AG08396 (cell line): ENCODE measurements at places on chromosomes 6 and 20.
A peak's percentile ranks its signal among the peaks of the same experiment; 100 is the strongest.

DNA sequence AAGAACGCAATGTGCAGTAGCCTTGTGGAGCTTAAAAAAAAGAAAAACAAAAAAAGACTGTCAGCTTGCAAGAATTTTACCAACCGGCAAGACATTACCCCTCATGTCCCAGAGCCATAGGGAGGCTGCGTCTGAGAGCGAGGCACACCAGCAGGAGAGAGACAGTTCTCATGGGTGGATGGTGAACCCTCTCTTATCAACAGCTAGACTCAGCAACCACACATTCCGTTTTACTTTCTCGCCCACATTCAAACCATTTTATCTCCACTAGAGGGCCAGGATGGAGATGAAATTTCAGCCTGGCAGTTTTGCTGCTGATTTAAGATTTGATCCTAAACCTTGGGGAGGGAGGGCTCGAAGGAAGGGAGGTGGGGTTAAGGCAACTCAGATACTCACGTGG is 247.0 kb downstream of the ATXN1 start:
- DNase-seq: peak; percentile 46

DNA sequence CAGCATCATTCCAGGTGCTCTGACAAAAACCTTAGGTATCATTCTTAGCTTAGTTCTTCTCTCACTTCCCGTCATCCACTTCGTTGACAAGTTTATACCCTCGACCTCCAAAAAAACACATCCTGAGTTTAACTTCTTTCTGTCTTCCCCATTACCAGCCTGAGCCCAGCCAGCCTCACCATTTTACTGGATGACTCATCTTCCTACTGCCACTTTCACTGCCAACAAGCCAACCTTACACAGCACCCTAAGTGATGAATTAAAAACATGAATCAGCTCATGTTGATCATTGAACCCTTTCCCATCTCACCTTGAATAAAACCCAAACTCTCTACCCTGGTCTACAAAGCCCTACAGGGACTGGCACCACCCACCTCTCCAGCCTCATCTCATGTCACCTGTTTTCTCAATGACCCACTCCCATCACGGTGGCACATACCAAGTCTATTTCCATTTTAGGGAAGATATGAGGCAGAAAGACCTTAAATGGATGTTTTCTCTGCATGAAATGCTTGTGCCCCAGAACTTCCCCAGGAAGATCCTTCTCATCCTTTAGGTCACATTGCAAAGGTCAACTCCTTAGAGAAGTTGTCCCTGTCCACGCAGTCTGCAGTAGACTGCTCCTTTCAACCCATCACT is 9.9 kb upstream of the UST start:
- DNase-seq: no peak

DNA sequence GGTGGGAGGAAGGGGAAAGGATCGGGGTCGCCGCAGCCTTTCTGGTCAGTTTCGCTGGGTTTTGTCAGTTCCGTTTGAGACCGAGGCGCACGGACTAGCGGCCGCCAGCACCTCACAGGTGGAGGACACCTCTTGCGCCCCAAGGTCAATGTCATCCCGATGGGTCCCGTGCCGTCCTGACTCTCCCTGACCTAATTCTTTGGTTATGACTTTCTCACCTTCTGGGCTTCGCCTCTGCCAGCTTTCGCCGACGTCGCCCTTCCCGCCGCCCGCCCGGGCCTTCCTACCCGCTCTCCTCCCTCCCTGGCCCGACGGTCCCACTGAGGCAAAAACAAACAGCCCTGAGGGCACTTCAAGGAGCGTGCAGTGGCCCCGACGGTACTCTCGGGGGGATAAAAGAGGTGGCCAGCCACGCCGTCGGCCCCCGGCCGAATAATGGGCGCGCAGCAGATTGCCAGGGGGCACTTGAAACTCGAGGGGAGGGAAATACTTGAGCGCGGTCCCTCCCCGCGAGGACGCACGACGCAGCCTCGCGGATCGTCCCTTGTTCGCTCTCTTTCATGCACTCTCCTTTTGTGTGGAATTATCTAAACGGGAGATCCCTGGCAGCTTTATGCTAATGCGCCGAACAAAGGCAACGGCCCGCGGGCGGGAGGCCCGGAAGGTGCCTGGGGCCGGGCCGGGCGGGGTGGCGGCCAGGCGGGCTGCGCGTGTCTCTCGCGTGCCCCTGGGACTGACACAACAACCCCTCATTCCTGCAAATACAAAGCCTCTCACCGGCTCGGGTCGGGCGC is 3.9 kb upstream of the INSM1 start:
- no peak for DNase-seq

DNA sequence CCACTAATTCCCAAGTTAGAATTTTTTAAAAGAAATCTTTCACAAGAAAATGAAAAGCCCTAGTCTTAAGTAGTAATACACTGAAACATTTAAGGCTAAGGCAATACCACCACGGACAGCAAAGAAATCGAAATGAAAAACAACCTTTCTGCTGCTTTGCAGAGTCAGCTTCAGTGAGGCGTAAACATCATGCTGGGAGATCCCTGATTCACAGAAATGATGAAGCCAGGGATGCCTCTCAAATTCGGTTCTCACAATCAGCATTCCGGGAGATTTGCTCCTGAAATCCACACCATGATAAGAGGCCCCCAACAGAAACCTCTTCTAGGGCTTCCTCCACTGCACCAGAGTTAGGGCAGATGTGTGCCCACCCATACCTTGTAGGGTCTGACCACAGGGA is 18.6 kb downstream of the RRBP1 start:
- DNase-seq: no peak

DNA sequence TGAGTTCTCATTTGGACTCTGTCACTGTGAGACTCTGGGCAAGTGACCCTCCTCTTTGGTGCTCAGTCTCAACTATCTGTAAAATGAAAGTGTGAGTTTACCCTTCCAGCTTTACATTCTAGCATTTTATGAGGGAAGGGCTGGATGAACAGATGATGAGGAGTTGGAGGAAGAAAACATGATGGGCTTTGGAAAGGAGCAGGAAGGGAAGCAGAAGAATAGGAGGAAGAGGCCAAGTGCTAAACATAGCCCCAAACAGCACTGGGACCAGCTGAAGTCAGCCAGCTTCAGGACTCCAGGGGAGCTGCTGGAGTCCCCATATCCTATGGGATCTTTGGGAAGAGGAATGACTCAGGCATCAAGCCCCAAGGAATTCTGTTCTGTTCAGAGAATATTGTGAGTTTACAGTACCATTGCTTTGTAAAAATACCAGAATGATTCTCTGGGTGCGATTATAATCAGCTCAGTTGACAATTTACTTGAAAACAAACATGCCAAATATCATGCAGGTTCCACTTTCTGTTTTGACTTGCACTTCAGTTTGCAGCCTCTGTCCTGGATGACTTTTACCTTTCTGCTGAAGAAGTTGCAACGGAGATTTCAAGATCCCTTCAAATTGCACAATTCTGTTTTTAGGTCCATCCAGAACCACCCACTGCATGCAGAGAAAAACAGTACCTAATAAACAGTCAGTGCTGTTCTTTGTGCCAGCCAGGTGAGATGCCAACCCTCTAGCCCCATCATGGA is 3.2 kb downstream of the CD40 start:
- DNase-seq: no peak

DNA sequence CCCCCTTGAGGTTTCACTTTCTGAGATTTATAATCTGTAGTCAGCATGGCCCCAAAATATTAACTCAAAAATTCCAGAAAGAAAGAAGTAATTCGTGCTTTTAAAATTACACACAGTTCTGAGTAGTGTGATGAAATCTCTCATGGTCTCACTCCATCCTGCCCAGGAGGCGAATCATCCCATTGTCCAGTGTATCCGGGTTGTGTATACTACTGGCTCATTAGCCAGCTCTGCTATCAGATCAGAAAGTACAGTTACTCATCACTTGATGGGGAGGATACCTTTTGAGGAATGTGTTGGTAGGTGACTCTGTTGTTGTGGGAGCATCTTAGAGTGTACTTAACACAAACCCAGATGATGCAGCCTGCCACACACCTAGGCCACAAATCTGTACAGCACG is 65.2 kb downstream of the CDC5L start:
- DNase-seq: peak; percentile 43

GRCh38 chr6:3419624-3420272 is 37.1 kb downstream of the SLC22A23 start:
- DNase-seq: no peak

GRCh38 chr6:22322103-22323030 is 25.5 kb upstream of the PRL start:
- no peak for DNase-seq

GRCh38 chr20:23003881-23004460 is 31.1 kb upstream of the SSTR4 start:
- DNase-seq: no peak

DNA sequence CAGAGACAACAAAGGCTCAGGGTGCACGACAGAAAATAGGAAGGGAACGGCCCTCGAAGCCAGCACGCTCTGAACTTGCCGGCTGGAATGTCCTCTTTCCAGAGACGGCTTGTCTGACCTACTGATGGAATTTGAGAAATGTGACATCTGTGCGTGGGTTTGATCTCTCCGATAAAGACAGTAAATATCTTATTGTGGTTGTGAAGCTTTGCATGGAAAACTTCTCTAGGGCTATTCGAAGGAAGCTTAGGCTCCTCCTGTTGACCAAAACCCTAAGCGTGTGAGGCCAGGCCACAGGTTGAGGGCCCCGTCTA is 247.3 kb downstream of the ZNF217 start:
- no peak for DNase-seq

- no peak for DNase-seq
These were observed 100.8 kb downstream of the SYCP2 start for GRCh38 chr20:59832406-59833363.
